AG09319 (cell line): ENCODE measurements at places on chromosomes 6 and 20.

GRCh38 chr20:10047427-10047826 is 12.6 kb downstream of the ANKEF1 start:
- DNase-seq, result no peak

DNA sequence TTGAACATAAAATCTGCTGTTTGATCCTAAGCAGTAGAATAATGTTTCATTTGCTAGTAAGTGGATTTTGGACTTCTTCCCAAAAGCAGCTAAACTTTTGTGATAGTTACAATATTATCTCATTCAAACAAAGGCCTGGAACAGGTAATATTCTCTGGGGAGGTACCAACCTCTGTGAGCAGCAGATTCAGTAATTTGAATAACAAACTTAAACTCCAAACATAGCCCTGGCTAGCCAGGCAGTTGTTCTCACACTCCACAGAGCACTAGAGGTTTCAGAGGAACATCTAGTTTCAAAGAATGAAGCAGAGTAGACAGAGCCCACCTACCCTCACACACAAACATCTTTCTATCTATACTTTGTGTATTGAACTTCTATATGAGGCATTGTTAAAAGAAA is 40.9 kb downstream of the LGSN start:
- no peak for DNase-seq

DNA sequence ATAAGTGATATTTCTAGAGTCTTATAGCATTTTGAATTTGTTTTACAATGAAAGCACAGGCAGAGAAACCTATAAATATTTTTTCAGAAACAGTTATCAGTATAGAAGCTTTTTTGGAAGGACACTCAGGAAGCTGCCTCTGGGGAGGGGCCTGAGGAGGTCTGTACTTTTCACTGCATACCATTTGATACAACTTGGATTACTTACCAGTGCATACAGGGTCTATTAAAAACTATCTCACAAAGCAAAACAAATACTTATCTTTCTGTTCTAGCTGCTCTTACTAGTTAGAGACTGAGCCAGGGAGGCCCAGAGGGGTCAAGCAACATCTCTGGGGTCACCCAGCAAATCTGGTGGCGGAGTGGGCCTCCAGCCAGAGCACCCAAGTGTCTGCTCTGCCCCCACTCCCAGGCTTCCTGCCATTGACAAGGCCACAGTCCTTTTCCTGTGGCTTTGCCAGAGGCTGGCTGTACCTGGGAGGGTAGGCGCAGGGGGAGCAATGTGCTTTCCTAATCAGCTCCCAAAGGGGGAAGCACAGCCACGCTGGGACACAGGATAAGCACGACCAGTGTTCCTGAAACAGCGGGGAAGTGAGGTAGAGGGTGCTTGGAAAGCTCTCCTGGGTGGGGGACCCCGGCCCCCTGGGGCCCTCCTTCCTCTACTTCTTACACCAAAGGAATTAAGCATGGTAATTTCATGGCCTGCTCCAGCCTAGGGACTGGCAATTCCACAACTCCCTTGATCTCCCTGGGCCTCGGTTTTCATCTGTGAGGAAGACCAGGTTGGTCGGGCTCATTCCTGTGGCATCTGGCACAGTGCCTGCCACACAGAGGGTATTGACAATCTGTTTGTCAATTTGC is 7.8 kb downstream of the TCF15 start:
- DNase-seq, result no peak

GRCh38 chr6:148273962-148274752 is 68.5 kb upstream of the SASH1 start:
- no peak for DNase-seq

DNA sequence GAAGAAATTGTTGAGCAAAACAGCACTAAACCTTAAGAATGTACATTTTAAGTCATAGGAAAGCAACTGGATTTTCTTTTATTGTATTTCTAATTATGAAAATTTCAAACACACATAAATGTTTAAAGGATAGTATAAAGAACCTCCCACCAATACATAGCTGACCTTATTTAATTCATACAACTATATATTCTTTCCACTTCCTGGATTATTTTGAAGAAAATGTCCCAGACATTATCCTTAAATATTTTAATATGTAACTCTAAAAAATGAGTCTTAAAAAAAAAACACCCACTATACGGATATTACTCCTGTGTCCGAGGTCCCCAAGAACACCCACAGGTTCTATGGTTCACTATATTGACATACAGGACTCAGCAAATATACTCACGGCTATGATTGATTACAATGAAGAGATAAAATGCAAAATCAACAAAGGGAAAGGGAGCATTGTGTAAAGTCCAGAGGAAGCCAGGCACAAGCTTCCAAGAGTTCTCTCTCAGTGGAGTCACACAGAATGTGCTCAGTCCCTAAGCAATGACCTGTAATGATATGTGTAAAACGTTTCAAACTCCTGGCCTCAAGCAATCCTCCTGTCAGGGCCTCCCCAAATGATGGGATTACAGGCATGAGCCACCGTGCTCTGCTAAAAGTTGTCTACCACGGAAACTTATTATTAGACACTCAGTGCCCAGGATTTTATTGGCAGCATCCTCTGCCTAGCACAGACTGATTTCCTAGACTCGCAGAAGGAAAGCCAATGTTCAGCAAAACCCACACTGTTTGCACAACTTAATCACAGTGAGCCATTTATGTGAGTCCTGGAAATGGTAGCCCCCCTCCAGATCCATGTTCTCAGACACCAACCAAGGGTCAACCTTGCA is 23.2 kb downstream of the GLYATL3 start:
- no peak for DNase-seq

DNA sequence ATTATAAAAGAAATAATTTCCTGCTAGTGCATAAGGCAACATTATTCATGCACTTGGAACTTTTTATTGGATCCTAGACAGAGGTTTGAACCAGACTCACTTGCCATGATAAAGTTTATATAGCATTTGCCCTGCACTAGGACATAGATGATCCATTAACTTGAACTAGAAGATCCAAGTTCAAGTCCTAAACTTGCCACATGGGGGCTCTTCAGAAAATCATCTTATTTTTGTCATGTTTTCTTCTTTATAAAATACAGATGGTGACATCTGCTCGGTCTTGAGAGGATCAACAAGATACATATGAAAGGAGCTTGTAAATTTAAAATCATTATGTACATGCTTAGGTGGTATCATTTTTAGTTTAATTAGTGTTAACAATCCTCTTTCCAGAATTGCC is 94.5 kb downstream of the SIM1 start:
- DNase-seq, result no peak

- DNase-seq, result no peak
These were observed 29.9 kb downstream of the MAPK13 start for GRCh38 chr6:36160147-36160760.

- no peak for DNase-seq
These were observed 41.5 kb downstream of the MYB start for GRCh38 chr6:135222623-135223022.

GRCh38 chr20:51802170-51802751 is at the start of gene SALL4:
SALL4 (minus strand) TSS chr20:51802521; CDS start chr20:51802408, 113 bp downstream.
- DNase-seq, result no peak

DNA sequence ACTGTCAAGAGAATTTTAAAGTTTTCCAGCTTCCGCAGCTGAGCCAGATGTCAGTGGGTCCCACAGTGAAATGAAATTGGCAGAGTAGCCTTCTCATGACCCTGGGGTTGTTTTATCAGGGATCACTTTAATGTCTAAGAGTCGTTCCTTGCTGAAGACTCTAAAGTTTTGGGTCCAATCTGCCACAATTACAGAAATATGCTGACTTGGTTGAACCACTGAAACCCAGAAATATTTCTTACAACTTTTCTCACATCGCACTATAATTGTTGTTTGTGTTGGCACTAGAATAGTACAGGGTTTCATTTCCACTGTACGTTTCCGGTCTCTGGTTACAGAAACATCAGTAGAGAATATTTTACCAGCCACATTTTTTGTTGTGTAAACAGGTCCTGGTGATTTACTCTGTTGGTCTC is 109.0 kb downstream of the HMGCLL1 start:
- no peak for DNase-seq

- DNase-seq, result no peak
These were observed 23.4 kb upstream of the SLCO4A1 start for GRCh38 chr20:62618611-62619529.

GRCh38 chr6:157607317-157608109 is 215.5 kb upstream of the SNX9 start:
- DNase-seq, result no peak

DNA sequence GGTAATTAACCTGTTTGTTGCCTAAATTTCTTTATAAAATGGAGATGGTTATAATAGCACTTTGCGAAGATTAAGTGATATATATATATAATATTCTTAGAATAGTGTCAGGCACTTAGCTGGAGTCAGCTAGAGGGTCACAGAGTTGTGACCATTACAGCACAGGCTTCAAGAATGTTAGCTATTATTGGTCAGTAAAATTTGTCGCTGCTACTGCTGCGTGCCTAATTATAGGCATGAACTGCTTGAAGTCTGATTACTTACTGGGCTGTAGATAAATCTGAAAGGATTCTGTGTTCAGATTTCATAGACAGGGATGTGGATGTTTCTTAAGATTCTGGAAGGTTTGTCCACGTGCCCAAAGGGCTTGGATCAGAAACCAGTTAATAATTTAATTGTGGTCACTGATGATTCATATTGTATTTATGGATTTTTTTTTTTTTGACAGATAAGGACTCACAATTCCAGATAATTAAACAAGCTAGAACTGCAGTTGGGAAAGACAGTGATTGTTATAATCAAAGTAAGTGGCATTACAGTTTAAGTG is 4.7 kb downstream of the SNRNP48 start:
- DNase-seq, result no peak

DNA sequence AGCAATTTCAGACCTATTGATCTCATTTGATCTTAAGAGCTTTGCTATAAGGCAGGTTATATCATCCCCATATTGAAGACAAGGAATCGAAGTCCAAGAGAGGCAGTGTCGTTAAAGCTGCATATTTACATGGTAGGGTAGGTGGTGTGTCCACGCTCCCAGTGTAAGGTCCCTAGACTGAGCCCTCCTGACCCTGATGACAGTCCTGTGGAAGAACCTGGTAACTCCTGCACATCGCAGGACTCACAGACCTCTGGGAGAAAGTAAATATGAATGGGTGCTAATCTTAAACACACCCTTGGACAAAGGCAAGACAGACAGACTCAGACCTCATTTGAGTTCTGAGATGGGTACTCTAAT is 602 bp upstream of the HLA-DPB1 start:
- no peak for DNase-seq

DNA sequence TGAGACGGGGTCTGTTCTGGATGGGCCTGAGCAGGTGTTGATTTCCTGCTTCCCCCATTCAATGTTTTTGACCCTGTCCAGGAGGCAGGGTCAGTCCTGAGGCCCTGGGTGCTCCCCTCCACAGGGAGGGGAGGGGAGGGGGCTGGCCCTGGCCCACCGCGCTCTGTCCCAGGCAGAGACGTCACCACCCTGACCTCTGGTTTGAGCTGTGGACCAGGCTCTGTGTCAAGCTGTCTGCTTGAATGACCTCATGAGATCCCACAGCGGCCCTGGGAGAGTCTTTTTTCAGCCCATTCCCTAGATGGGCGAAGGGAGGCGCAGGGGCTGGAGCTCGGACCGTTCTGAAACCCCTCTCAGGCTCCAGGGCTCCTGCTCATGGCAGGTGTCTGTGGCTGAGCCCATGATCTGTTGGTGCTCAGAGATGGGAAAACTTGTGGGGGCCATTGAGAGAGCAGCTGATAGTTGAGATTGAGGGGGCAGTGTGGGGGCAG is 8.9 kb upstream of the LKAAEAR1 start:
- DNase-seq, result no peak
